Left lung (tissue), 14 donors: ENCODE measurements at places on chromosomes 4 and X.

DNA sequence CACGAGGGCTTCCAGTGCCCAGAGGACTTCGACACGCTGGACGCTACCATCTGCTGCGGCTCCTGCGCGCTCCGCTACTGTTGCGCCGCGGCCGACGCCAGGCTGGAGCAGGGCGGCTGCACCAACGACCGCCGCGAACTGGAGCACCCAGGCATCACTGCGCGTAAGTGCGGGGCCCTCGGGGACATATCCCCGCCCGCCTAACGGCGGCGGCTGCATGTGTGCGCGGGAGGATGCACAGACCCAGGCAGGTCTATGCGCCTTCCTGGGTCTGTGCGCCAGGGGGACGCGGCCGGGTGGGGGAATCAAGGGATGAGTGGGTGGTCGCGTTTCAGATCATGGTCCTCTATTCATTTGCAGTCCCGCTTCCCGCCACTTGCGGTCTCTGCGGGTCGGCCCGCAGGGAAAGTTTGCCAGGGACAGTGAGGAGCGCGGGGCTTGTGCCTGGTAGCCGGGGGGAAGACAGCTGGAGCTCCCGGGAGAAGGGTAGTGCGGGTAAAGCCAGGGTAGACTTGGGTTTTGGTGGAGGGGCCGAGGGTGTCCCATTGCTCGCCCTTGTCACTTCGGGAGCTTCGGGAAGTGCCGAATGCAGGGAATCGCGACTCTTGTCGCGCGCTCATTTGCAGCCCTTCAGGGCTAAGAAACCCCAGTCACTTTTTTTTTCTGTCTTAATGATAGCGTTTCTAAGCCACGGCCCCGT is 1.0 kb downstream of the SHISA3 start:
- peak; percentile 54 for DNase-seq

DNA sequence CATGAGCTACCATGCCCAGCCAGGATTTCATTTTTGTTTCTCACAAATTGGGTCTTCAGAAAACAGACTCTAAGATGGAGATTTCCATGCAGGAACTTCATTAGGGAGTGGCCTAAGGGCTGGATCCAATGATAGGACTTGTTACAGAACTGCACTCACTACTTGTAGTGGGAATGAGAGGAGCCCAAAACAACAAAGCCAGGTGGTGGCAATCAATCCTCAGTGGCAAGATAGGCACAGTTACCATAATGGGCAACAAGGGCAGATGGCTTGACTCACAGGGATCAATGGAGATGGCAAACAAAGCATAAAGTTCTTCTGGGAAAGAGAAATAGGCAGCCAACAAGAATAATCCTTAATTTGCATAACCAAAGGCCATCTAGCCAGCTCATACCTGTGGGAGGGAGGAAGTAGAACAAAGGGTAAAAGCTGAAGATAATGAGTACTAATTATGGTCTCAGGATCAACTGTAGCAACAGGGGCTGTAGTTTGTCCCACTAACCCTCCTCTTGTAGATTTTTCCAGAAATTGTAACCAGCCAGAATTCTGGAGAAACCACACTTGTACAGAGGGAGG is 72.8 kb upstream of the MAPK10 start:
- no peak for DNase-seq

DNA sequence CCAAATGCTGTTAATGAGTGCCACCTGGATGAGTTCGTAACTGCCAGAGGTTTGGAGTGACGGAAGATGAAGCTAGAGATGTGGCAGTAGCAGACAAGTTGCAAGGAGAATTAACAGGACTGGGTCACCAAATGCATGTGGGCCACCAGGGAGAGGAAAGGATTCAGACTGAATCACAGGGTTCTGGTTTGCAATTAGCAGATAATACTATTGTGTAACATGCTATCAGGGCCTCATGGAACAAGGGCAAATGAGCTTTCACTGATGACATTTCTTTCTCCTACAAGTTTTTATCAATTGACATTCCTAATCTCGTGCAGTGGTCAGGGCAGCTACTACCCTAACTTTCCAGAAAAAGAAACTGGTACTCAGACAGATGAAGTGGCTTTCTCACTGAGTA is 21.4 kb downstream of the GAB3 start:
- no peak for DNase-seq

DNA sequence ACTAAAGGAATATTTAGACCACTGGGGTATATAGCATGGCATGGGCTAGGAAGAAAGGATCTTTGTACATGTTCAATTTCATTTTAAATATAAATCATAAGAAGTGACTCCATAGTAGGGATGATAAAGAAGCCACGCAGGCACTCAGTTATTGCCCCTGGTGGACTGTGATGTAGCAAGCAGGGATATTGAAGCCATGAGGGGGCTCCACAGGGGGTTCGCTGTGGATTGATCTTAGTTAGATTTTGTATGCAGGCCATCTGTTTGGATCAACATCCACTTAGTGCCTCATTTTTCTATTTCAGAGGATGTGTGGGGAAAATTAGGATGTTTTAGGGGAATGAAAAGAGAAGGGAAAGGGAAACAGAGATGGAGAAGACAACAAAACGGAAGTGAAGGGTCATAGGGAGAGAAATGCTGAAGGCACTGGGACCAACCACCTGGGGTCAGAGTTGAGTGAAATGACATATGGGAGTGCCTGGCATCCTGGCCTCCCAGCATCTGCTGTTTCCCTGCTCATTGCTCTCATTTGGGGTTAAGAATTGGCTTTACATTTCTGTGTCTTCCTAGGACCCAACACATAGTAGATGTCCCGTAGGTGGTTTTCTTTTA is 11.2 kb upstream of the FREM3 start:
- DNase-seq, result no peak

- DNase-seq, result no peak
Observed at GRCh38 chr4:151653548-151653918, 107.3 kb downstream of the GATB start.

GRCh38 chrX:12802741-12803140 is 11.5 kb downstream of the PRPS2 start:
- DNase-seq, result no peak

- no peak for DNase-seq
Observed at GRCh38 chrX:6941041-6941440, 206.5 kb upstream of the STS start.

DNA sequence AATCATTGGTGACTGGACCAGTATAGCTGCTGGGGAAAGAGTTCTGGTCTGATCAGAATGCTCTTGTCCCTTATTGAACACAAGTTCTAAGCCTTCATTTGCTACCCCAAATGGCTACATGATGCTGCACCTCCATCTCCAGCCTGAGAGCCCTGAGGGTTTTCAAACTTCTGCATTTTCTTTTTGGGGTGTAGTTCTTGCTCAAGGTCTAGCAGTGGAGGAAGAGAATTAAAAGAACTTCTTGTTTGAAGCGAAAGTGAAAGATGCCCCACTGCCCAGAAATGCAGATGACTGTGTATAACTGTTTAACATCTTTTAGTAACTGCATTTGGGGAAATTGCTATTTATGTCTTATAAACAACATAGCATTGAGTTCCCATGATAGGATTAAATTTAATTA is 38.5 kb downstream of the LAMTOR3 start:
- DNase-seq, result no peak

- no peak for DNase-seq
Observed at GRCh38 chrX:15882704-15883539, 28.3 kb upstream of the AP1S2 start.

- no peak for DNase-seq
Observed at GRCh38 chr4:89331197-89331596, 23.6 kb upstream of the GPRIN3 start.

GRCh38 chr4:91366554-91366953 is 937.2 kb upstream of the GRID2 start:
- no peak for DNase-seq

DNA sequence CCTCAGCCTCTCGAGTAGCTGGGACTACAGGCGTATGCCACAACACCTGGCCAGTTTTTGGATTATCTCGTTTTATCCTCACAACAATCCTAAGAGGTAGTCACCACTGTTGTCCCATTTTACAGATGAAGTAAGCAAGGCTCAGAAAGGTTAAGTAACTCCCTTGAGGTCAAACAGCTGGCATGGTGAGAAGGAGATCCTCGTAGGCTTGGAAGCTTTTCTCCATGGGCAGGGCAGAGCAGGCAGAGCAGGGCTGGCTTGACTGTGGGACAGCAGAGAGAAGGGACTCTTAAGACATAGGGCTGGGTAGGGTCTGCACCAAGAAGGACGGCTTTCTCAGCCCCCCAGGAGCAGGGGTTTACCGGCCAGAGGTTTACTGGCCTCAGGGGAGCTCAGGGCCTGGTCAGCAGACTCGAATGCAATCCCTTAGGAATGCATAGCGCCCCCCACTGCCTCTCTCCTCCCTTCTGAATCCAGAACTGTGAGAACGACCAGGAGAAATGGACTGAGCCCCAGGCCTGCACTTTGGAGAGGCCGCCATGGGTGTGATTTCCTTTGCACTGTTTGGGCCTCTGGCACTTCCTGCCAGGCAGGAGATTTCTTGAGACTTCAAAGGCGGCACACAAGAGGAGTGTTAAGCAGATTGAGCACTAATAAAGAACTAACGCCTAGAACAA is 14.0 kb upstream of the CDKN2AIP start:
- DNase-seq, result no peak

GRCh38 chr4:41957634-41958033 is 22.4 kb downstream of the TMEM33 start:
- DNase-seq, result no peak

DNA sequence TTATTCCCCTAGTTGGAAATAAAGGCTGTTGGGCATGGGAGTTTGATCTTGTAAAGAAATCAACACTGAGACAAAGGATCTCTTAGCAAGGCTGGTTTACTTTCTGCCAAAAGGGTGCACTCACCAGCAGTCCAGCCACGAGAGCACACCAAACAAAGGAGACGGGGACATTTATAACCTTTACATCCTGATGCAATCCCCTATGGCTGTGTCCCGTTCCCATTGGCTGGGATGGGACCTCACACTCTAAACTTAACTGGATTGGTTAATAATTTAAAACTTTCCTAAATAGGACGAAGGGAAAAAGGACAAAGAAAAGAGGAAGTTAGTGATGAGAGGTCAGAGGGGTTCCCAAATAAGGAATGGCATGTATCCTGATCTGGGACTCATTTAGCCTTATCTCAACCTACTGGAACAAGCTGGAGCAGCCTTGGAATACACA is 17.9 kb downstream of the METAP1 start:
- DNase-seq, result no peak

DNA sequence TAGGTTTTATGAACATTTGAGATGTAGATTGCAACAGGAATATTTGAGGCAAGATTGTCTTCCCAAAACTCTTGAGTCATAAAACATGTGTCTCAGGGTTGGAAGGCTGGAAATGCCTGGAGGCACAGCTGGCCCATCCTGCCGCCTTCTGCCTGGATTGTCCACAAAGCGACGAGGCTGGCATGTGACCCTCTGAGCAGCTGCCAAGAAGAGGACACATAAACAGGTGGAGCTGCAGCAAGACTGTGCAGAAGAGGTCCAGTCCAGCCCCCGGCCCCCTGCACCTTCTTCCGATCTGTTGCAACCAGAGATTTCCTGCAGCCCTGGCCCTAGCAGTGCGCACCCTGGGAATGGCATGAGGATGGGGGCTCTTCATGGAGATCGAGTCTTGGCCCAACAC is 101.9 kb upstream of the BCOR start:
- no peak for DNase-seq

- DNase-seq, result no peak
Observed at GRCh38 chr4:184653650-184654049, 4.1 kb downstream of the PRIMPOL start.

DNA sequence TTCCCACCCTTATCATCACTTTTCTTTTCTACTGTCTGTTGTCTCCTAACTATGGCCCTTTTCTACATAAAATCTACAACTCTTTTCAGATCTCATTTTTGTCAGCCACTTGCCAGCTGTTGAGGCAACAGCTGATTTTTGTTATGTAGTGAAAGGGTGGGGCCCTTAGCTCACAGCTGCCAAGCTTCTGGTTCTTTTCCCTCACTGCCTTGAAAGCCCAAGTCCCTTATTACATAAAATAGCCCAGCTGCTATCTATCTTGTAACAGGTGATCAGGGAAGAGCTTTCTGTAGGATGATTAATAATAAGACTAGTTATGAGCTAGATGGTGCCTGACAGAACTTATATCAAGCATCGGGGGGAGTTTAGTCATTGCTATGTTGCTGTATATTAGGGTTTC is 45.9 kb downstream of the ADGRL3 start:
- DNase-seq, result no peak

DNA sequence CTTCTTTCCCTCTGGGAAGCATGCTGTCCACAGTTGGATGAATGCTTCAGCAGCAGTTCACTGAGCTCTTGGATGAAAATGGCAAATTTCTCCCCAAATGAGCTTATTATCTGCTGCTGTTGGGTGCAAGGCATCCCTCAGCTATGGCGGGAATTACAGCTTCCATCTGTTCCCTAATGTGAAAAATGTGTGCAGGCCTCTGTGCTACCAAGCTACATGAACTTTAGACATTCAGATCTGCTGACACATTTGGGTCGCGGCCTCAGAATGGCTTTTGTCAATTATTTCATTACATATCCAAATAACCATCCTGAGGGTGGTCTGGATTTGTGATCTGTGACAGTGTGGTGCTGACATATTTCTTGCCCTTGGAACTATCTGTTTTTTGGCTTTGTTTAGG is 119.5 kb upstream of the SCML1 start:
- DNase-seq, result peak; percentile 82

- no peak for DNase-seq
Observed at GRCh38 chr4:95539106-95539505, 9.7 kb downstream of the UNC5C start.

DNA sequence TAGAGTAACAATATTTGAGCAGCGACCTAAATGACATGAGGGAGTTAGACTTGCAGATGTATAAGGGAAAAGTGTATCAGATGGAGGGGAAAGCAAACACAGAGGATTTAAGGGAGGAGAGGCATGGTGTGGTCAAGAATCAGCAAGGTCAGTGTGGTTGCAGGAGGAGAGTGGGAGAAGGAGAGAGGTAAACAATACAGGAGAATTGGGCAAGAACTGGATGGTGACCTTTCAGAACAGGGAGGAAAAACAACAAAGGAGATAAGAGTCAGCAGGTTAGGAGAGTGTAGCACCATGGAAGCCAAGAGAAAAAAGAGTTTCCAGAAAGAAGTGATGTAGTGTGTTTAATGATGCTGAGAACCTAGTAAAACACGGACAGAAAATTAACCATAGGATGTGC is 178.5 kb downstream of the PAPSS1 start:
- DNase-seq, result no peak

DNA sequence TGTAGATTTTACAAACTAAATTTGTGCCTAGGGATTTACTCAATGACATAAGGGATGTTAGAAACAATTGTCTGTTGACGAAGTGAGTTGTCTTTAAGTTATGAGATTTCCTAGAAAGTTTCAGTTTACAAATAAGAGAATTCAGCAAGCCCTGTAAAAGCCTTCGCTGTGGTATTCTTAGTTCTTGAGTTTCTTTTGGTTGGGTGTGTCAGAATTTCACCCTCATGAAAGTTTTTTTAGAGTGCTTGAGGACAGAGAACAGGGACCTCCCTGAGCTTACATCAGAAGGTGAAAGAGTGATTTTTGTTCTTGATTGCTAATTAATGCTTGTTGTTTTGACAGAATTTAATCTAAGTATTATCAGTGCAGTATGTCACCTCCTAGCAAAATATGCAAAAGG is 2628.2 kb downstream of the ARAP2 start:
- DNase-seq, result no peak

DNA sequence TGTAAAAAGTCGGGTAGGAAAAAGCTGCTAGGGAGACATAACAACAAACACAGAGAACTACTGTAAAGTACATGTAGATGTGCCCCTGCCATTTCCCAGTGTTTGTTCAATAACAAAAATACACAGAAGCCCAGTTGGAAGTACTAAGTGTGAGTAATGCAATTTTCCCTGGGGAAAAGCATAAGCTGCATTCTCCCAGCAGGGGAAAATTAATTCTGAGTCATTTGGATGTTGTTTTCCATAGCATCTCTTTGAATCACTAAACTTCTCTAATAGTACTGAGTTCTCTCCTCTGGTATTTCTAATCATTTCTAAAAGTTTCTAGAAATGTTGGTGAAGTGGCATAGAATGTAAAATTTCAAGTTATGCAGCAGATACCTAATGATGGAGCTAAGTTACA is 1114.9 kb downstream of the C4orf33 start:
- DNase-seq, result no peak
